Smooth muscle cell of the pulmonary artery (primary cell): ENCODE measurements at places on chromosomes 12 and 14. TPM values are rescaled to one million over a fixed set of nuclear protein-coding genes. Genes with fewer than 3 reads are reported as not detected.

IGF1 gene
- 0.39 TPM in 1 of 2 replicates, not detected in the other for total RNA-seq

LMO3 gene
- total RNA-seq: 0.17 and 0.39 TPM in 2 replicates

SERPINA10 gene
- not detected in 2 replicates for total RNA-seq

PWP1 gene
- 47.0 and 52.4 TPM in 2 replicates for total RNA-seq

KANSL2 gene
- total RNA-seq: 28.3 and 33.4 TPM in 2 replicates

HSP90B1 gene
- total RNA-seq: 1,383 and 1,830 TPM in 2 replicates

AMHR2 gene
- total RNA-seq: not detected in 2 replicates

CLEC6A gene
- not detected in 2 replicates for total RNA-seq

GPR84 gene
- total RNA-seq: 0.07 and 0.13 TPM in 2 replicates

ADGRD1 gene
- total RNA-seq: 1.4 and 3.1 TPM in 2 replicates

MMP17 gene
- total RNA-seq: 2.6 and 7.8 TPM in 2 replicates

RGS6 gene
- total RNA-seq: not detected in 2 replicates

INHBC gene
- not detected in 2 replicates for total RNA-seq

SPRYD3 gene
- 25.8 and 35.8 TPM in 2 replicates for total RNA-seq

MYH6 gene
- not detected in 2 replicates for total RNA-seq

RNASE3 gene
- total RNA-seq: not detected in 2 replicates

CFAP251 gene
- 6.7 and 7.9 TPM in 2 replicates for total RNA-seq

CAPRIN2 gene
- 27.0 and 48.3 TPM in 2 replicates for total RNA-seq

JPH4 gene
- total RNA-seq: not detected in 2 replicates

CLEC4A gene
- total RNA-seq: 0.07 and 0.89 TPM in 2 replicates

BMAL2 gene
- total RNA-seq: 22.8 and 54.1 TPM in 2 replicates

PRR4 gene
- 0.73 and 1.2 TPM in 2 replicates for total RNA-seq

HOXC12 gene
- total RNA-seq: not detected in 2 replicates

GDF11 gene
- total RNA-seq: 12.2 and 15.3 TPM in 2 replicates

MGP gene
- total RNA-seq: 81.2 and 251 TPM in 2 replicates

CAMKK2 gene
- total RNA-seq: 34.3 and 36.0 TPM in 2 replicates

TAS2R8 gene
- total RNA-seq: not detected in 2 replicates

SPRING1 gene
- total RNA-seq: 26.4 and 41.7 TPM in 2 replicates

PLEKHG7 gene
- not detected in 2 replicates for total RNA-seq

PTHLH gene
- total RNA-seq: 1.6 and 6.1 TPM in 2 replicates

FAM186B gene
- 0.20 and 0.40 TPM in 2 replicates for total RNA-seq

TMCC3 gene
- 0.20 and 0.53 TPM in 2 replicates for total RNA-seq

CLEC14A gene
- total RNA-seq: 0.33 and 0.69 TPM in 2 replicates
